Cardiac fibroblast (primary cell): ENCODE measurements at places on chromosomes 12 and 14.
A peak's percentile ranks its signal among the peaks of the same experiment; 100 is the strongest.

DNA sequence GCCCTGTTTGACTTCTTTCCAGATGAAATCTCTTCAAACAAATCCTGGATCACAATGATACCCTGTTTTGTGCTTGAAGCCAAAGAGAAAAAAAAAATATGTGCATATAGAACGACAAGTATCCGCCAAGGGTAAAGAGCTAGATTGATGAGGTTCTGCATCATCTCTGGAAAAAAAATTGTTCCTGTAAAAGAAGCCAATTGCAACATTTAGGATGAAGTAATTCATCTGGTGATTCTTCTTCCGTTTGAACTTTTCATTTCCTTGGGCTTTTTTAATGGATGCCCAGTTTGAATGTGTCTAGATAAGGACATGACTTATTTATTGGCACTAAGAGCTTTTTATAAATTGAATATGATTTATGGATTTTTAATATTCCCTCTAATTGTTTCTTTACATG is 38.1 kb upstream of the NPAS3 start:
- peak; percentile 26 for DNase-seq

GRCh38 chr12:12334367-12335040 is 15.5 kb downstream of the MANSC1 start:
- DNase-seq = peak; percentile 57

DNA sequence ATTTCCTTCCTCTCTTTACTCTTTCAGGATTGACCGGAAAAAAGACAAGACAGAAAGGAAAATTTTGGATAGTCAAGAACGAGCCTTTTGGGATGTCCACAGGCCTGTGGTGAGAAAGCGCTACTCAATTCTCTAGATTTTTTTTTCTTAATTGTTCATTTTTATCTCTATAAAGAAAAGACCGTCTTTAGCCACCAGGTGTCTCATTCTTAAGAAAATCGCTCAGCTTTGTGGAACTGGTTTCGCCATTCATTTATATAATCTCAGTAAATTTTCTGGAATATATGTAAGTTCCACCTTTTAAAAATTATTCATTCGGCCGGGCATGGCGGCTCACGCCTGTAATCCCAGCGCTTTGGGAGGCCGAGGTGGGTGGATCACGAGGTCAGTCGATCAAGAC is 421.1 kb downstream of the DPF3 start:
- peak; percentile 8 for DNase-seq

DNA sequence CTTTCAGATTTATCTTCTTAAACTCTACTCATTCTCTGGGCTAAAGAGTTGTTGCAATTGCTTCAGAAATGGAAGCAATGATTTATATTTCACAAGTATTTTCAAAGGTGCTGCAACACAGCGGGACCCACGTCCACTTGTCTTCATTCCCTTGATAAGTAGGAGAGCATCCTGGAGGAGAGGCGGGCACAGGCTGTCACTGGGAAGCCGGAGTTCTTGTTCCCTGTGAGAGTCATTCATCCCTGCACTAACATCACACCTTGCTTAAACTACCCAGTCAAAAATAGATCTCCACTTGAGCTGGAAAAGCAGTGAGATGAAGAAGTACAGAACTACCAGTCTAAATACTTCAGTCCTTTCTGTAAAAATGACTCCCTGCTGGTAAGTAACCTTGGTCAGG is 160.5 kb upstream of the RASSF8 start:
- no peak for DNase-seq

DNA sequence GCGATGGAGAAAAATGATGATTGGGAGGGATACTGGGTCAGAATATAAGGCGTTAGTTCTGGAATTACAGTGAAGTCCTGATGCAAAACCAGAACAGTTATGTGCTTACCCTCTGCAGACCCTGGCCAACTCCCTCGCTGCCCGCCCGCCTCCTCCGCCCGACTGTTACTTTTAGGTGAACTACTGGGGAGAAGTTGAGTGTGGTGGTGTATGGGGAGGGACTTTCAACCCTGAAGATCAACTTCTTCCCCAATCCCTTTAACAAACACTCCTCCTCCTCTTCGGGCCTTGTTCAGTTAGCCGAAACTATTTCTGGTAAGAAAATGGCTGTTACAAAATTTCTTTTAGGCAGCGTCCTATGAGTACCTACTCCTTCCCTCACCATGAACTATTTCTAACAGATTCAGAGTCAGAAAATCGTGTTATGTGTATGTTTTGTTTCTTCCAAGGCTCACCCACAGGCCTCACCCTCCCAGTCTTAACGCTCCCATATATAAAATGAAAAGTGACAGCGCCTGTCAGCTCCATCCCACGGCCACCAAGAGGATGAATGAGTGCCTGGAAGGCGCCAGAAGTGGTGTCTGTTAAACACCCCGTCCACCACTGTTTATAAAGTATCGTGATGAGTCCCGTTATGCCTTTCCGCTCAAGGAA is 1.3 kb downstream of the FBXO33 start:
- DNase-seq = peak; percentile 5

DNA sequence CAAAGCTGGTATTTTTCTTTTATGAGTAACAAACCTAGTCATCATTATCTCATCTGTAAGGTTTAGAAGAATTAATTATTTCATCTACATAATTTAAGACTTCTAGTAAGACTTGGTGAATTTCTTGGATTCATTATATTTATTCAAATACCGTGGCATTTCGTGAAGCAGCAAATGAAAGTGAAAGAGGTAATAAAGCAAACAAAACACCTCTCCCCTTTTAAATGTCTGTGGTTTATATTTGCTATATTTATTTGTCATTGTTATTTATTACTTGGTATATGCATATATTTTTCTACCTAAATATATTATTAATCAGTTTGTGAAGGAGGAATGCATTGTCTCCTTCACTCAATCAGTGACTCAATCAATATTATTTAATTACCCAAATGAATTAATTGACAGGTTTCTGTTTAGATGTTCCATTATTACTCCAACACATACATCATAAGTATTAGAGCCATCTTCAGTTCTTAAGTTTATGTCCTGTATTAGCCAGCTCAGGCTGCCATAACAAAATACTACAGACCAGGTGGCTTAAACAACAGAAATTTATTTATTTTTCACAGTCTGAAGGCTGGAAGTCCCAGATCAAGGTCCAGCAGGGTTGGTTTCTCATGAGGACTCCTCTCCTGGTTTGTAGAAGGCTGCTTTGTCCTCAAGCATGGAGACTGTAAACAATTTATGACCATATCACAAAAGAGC is 6.6 kb downstream of the CFAP54 start:
- no peak for DNase-seq

DNA sequence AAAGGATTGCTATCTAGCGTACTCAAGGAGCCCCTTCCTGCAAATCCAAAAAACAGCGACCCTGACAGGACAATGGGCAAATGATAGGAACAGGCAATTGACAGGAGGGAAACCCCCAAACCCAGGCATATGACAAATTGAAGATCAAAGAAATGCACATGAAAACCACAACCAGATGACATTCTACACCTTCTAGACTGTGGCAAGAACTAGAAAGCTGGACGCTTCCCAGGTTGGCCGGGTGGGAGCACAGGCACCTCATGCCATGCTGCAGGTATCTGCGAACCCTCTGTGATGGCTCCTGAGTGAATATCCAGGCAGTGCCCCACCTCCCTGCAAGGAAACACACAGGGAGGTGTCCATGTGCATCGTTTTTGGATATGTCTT is 37.1 kb downstream of the CMKLR1 start:
- no peak for DNase-seq

DNA sequence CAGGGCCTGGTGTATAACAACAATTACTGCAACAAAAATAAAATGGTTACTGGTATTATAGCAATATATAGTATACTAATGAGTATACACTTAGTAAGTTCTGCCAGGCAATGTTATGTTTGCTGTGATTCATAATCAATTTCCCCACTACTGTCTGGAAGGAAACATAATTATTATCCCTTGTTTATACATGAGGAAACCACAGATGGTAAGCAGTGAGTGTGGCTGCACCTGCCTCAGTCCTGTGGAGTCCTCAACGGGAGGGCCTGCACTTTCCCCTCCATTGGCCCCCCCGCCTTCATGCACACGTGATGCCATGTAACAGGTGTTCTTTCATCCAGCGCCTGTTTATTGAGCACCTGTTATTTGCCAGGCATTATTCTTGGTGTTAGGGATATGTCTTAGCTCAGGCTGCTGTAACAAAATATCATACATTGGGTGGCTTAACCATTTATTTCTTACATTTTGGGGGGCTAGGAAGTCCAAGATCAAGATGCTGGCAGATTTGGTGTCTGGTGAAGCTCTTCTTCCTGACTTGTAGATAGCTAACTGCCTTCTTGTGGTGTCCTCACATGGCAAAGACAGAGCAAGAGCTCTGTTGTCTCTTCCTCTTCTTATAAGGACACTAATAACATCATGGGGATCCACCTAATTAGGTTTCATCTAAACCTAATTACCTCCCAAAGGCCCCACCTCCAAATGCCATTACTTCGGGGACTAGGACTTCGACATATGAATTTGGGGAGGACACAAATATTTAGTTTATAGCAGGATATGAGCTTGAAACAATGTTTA is 59.5 kb upstream of the CHGA start:
- no peak for DNase-seq

DNA sequence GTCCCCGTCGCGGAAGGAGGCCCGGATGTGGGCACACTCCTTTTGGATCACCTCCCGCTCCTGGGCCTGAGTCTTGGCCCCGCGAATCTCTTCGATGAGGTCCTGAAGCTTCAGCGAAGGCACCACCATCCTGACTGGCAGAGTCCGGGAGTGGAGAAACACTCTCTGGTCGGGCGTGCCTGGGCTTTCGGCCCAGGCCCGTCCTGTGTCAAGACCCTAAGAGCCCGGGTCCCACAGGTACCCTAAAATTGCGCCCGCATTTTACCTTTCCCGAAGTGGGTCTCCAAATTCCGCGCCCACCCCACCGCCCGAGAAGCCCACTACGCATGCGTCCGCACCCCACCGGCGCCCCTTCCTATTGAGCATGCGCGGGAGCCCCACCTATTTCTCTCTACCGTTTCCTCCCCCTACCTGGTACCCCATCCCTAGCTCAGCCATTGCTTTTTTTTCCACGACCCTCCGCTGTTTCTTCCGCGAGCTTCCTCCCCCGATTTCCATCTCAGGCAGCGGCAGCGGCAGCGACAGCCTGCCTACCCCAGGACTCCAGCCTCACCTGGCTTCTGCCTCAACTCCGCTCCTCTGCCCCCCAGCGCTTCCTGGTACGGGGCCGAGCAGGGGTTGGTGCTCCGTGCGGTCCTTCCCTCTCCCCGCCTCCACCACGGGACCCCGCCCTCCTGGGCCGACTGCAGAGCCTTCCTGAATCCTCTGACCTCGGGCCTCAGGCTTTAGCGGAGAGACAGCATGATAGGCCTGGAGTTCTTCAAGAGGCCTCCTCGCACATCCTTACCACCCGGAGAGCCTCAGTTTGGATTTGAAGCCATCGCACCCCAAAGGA is at the start of gene AP1G2:
AP1G2 (minus strand) TSS at position 606 of the 835 bp plus-strand sequence; CDS start at position 129, 477 bp downstream.
- peak; percentile 84 for DNase-seq

GRCh38 chr14:82388488-82388887 is 854.8 kb upstream of the SEL1L start:
- no peak for DNase-seq

GRCh38 chr12:45974883-45975282 is 15.5 kb downstream of the SCAF11 start:
- DNase-seq = no peak

- no peak for DNase-seq
These were observed 76.8 kb downstream of the DAD1 start for GRCh38 chr14:22512106-22512814.
